Prostate gland (tissue), 2 donors: ENCODE measurements at places on chromosomes 1 and 21. TPM values are rescaled to one million over a fixed set of nuclear protein-coding genes. Genes with fewer than 3 reads are reported as not detected.

- DNase-seq, result no peak
Measured at GRCh38 chr1:3001471-3002348, 19.6 kb upstream of the ACTRT2 start.

DNA sequence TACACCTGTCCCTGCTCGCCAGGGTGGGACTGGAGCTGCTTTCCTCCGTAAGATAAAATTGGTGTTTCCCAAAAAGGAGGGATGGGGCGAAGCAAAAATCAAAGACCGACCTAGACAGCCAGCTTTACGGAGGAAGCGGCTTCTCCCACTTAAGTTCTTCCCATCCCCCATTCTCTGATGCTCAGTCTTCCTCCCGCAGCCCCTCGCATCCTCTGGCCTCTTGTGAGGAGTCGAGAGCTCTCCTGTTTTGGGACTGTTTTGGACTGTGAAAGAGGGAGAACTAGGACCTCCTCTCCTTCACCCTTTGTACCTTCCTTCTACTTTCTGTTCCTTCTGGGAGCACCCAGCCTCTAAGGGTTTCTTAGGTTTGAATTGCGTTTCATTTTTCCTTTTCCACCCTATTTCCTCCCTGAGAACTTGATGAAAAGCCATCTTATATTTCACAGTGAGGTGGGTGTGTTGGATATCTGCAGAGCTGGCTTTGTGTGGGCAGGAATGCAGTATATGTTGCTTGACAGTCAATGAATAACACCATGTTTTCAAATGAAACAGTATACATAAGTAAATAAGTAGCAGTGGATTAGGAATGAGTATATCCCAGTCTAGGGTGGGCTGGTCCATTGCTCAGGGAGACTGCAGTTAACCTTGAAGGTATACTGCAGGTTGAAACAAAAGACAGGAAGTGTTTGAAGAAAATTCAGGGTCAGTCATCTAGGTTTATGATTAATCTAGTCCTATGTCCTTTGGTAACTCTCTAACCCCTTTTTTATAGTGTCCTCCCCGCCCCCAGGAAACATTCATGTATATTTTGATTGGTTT lies 848 bp downstream of the CTTNBP2NL start:
- no peak for DNase-seq

GRCh38 chr1:210800301-210800700 lies 333.6 kb downstream of the KCNH1 start:
- DNase-seq, result no peak

DNA sequence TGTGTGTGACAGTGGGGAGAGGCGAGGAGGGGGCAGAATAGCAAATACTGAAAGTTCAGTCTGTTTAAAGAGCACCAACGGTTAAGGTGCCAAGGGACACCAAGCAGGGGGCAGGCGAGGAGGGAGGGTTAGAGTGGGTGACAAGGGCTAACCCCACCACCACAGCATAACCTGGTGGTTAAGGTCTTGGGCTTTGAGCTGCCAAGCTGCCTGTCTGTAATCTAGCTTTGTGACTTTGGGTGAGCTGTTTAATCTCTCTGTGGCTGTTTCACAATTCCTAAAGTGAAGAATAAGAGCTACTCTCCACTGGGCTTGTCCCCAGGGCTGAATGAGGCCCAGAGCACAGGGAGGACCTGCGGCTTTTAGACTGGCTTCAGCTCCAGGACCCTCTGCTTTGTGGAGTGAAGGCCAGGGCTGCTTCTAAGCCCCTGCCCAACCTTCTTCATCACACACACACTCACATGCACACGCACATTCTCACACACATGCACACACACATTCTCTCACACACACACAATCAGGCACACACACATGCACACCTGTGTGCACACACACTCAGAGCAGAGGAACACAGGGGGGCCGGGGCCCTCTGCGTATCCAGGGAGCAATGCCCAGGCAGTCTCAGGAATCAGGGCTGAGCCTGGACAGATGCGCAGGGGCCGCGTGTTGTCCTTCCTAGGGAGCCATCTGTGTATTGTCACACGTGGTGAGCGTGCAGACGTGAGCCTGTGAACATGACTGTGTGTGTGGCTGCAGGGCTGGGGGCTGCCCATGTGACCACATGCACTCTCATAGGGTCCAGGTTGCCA lies 101.6 kb upstream of the TARDBP start:
- no peak for DNase-seq

DNA sequence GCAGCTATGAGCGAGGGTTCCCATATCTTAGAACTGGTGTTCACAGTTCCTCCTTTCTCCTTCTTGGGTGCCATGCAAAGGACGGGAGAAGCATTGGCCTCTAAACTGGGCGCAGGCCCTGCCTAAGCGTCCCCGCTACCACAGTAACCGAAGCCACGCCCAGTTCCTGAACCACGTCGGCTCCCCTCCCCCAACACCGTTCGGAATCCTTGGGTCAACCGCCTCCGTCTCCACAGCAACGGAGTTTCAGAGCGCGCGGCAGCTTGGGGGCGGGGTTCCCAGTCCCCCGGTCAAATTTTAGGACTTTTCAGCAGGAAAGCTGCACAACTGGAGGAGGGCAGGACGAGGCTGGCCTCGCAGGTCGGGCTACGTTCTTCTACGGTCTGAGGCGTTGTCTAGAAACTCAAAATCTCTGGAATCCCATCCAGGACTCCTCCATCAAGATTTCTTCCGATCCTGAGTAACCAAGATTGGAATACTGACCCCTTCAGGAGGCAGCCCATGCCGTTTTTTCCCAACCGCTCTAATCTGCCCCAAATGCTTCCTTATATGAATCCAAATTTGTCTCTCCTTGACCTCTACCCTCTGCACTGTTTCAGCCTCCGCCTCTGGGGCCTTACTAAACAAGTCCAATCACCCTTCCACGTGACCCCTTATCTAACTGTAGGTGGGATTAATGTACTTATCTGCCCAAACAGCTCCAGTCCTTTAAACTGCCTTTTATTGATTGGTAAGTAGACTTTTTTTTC lies at the start of gene SPAG17:
TSS of gene SPAG17 (minus strand) at position 145 of the 749 bp plus-strand sequence. CDS start at position 74, 71 bp downstream.
- peak; percentile 14 for DNase-seq

GRCh38 chr1:48329486-48329885 lies 107.0 kb downstream of the SLC5A9 start:
- no peak for DNase-seq

DNA sequence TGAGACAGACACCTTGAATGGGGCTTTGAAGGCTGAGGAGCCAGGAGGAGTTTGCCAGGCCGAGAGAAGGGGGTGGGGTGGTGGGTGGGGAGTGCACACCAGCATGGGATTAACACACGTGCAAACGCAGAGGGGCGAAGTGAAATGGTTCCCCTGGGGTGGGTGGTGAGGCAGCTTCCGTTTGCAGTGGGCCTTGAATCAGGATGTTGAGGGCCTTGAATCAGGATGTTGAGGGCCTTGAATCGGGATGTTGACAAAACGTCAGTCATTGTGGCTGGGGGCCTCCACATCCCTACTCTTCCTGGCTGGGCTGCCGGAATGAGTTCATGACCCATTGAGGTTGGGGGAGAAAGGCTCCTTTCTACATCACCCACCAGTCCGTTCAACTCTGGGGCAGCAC lies 16.6 kb downstream of the LDLRAP1 start:
- DNase-seq, result no peak

Gene SMPDL3B
- total RNA-seq, result 2.0 TPM

Gene LMOD1
- 190 TPM for total RNA-seq

Gene FHAD1
- total RNA-seq, result 6.5 TPM
